Dermis lymphatic vessel endothelial cell (primary cell): ENCODE measurements at places on chromosomes 4 and X. TPM values are rescaled to one million over a fixed set of nuclear protein-coding genes. Genes with fewer than 3 reads are reported as not detected.

Gene CXCL11
- not detected in 2 replicates for total RNA-seq

Gene MSMO1
- 34.5 and 45.6 TPM in 2 replicates for total RNA-seq

Gene UNC5C
- total RNA-seq, result not detected in 2 replicates

Gene LUZP4
- not detected in 2 replicates for total RNA-seq

Gene MAGEA11
- not detected in 2 replicates for total RNA-seq

Gene PITX2
- total RNA-seq, result 0.09 and 0.11 TPM in 2 replicates

Gene PDLIM3
- 42.7 and 56.0 TPM in 2 replicates for total RNA-seq

Gene GABRG1
- total RNA-seq, result not detected in 2 replicates

Gene ADD1
- total RNA-seq, result 172 and 174 TPM in 2 replicates

Gene SH3D19
- 42.6 and 46.3 TPM in 2 replicates for total RNA-seq

Gene MAGEA2
- total RNA-seq, result not detected in 2 replicates

Gene USP17L28
- total RNA-seq, result not detected in 2 replicates

Gene FHDC1
- total RNA-seq, result 0.33 and 0.43 TPM in 2 replicates

Gene ARMCX5
- total RNA-seq, result 21.9 and 28.1 TPM in 2 replicates

Gene LGI2
- total RNA-seq, result under 0.01 TPM in 2 replicates

Gene TRIML1
- total RNA-seq, result not detected in 2 replicates

Gene GPRASP3
- total RNA-seq, result 3.4 and 6.0 TPM in 2 replicates

Gene SEPSECS
- total RNA-seq, result 8.8 and 10.0 TPM in 2 replicates

Gene PSAPL1
- not detected in 2 replicates for total RNA-seq

Gene SPACA5B
- not detected in 2 replicates for total RNA-seq

Gene RHOH
- total RNA-seq, result under 0.01 TPM in 1 of 2 replicates, not detected in the other

Gene ARX
- not detected in 2 replicates for total RNA-seq

Gene TACC3
- total RNA-seq, result 3.8 and 4.0 TPM in 2 replicates

Gene TMSB15C
- total RNA-seq, result 3.9 and 8.5 TPM in 2 replicates

Gene GC
- total RNA-seq, result not detected in 2 replicates

Gene DRD5
- total RNA-seq, result not detected in 2 replicates

Gene TMPRSS11F
- not detected in 2 replicates for total RNA-seq

Gene SPANXC
- total RNA-seq, result not detected in 2 replicates

Gene SNCA
- 121 and 192 TPM in 2 replicates for total RNA-seq

Gene OPRPN
- total RNA-seq, result not detected in 2 replicates

Gene IBSP
- total RNA-seq, result not detected in 2 replicates

Gene CT45A2
- total RNA-seq, result not detected in 2 replicates

Gene MSANTD1
- 0.09 and 0.11 TPM in 2 replicates for total RNA-seq

Gene OTUD6A
- not detected in 2 replicates for total RNA-seq

Gene STPG2
- under 0.01 and 0.17 TPM in 2 replicates for total RNA-seq

Gene TXK
- total RNA-seq, result 0.09 and 0.11 TPM in 2 replicates

Gene L1CAM
- total RNA-seq, result 0.26 and 1.1 TPM in 2 replicates

Gene UGT2B15
- not detected in 2 replicates for total RNA-seq
